ENCODE measurements at places on chromosomes 4 and X. TPM values are rescaled to one million over a fixed set of nuclear protein-coding genes. Genes with fewer than 3 reads are reported as not detected.

DNA sequence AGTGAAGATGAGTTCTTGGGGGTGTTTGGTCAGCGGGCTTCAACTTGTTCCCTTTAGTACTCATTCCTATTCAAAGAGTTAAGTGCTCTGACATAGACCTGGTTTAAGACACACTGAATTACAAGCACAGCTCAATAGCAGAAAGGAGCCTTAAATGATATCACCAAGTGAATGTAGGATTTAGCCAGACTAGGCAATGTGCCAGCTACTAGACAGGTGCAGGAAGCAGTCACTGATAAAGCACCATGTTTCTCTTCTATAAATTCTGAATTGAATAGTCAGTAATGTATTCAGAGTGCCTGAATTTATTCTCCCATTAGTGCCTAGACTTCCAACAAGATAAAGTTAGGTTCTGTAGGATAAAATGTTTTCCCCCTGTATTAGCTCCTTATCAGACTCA lies 63.6 kb downstream of the ASB9 start:
- no peaks in the 10 kb centered on the region for H3K4me1 ChIP-seq
- no peaks in the 10 kb centered on the region for H3K27me3 ChIP-seq
- no peak overlapping the region for H3K27ac ChIP-seq

DNA sequence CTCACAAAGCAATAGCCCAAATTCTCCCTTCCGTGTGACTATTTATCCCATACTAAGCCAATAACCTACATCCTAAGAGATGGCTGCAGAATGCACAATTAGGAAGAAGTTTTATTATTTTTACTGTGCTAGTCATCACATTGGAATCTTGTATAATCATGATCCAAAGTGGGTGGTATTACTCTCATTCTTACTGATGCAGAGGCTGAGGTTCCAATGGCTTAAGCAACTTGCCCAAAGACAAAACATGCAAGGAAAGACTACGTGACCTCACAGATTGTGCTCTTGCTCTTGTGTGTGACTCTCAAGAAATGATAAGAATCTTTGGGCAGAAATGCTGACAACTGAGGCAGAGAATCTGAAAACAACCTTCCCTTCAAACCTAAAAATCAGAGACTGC lies 212.2 kb downstream of the LDB2 start:
- no peak for DNase-seq
- no peaks in the 10 kb centered on the region for H3K27me3 ChIP-seq
- no peak overlapping the region for H3K4me3 ChIP-seq
- H3K27ac ChIP-seq, result no peak overlapping the region
- no peaks in the 10 kb centered on the region for H3K36me3 ChIP-seq
- H3K4me1 ChIP-seq, result no peaks in the 10 kb centered on the region

- no peak overlapping the region for H3K4me3 ChIP-seq
- no peak overlapping the region for H3K27ac ChIP-seq
- H3K36me3 ChIP-seq, result no peaks in the 10 kb centered on the region
- H3K4me1 ChIP-seq, result no peaks in the 10 kb centered on the region
Measured at GRCh38 chrX:30751497-30751896, 98.3 kb downstream of the GK start.

DNA sequence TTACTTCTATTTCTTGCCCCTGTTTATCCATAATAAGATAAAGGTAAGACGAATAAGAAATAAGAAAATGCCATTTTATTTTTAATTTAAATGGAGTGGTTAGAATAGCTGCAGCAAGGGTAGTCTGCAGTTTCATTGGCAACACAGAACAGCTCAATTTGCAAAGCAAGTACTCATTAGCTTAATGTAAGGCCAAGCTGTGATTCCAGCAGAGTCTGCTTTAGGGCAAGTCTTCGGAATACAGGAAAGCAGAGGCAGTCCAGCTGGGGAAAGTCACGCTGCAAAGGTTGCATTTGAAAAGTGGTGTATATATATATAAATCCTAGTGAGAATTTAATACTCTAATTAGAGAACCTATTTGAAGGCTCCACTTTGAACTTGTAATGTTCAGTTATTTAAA lies 59.0 kb downstream of the ANXA10 start:
- DNase-seq, result no peak
- H3K4me3 ChIP-seq, result no peak overlapping the region
- no peaks in the 10 kb centered on the region for H3K4me1 ChIP-seq
- H3K36me3 ChIP-seq, result no peaks in the 10 kb centered on the region
- H3K27ac ChIP-seq, result no peak overlapping the region

GRCh38 chrX:112901869-112902725 lies 61.5 kb upstream of the AMOT start:
- DNase-seq, result no peak
- H3K27ac ChIP-seq, result no peak overlapping the region
- H3K27me3 ChIP-seq, result no peaks in the 10 kb centered on the region

GRCh38 chrX:31092970-31093638 lies 21.3 kb upstream of the FTHL17 start:
- no peak for DNase-seq
- no peak overlapping the region for H3K27ac ChIP-seq
- H3K4me3 ChIP-seq, result no peak overlapping the region
- H3K27me3 ChIP-seq, result no peaks in the 10 kb centered on the region

GRCh38 chr4:124265701-124266100 lies 446.8 kb downstream of the ANKRD50 start:
- no peak overlapping the region for H3K4me3 ChIP-seq
- H3K27ac ChIP-seq, result no peak overlapping the region
- no peaks in the 10 kb centered on the region for H3K27me3 ChIP-seq
- DNase-seq, result no peak
- H3K4me1 ChIP-seq, result no peaks in the 10 kb centered on the region

DNA sequence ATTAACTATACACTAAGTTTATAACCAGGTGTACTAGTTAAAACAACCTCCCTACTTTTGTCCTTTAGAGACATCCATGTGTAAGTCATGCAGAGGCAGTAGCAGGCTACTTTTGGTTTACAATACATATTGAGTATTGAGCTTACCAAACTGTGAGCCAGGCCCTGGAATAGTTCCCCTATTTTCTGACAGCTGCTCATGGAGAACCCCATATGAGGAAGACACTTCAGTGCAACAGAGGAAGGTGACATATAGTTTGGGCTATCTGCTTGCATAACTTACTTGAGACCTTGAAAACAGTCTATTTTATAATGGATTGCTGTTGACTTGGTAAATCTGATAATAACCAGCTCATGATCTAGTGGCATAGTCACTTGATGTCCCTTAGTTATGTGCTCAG lies 190.5 kb downstream of the SH3BGRL start:
- DNase-seq, result no peak
- H3K27ac ChIP-seq, result no peak overlapping the region
- no peaks in the 10 kb centered on the region for H3K36me3 ChIP-seq
- no peaks in the 10 kb centered on the region for H3K4me1 ChIP-seq
- no peak overlapping the region for H3K4me3 ChIP-seq
- no peaks in the 10 kb centered on the region for H3K27me3 ChIP-seq

DNA sequence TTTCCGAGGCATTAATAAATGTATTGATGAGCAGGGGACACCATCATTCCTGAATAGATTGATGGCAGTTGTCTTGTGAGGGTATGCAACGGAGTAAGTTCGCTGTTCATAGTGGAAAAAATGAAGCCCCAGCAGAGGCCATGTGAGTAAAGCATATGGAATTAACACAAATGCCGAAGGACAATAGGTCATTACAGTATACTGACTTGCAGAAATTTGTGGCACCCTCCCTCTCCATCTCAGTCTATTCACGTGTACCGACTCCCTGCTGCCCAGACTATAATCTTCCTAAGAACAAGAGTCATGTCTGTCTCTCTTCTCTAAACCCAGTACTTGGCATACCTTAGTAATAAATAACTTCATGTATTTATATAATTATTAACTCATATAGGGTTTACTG lies 47.1 kb upstream of the PCDH10 start:
- no peak overlapping the region for H3K4me3 ChIP-seq
- no peak for DNase-seq
- no peaks in the 10 kb centered on the region for H3K36me3 ChIP-seq
- no peaks in the 10 kb centered on the region for H3K27me3 ChIP-seq
- H3K4me1 ChIP-seq, result no peaks in the 10 kb centered on the region
- H3K27ac ChIP-seq, result no peak overlapping the region

DNA sequence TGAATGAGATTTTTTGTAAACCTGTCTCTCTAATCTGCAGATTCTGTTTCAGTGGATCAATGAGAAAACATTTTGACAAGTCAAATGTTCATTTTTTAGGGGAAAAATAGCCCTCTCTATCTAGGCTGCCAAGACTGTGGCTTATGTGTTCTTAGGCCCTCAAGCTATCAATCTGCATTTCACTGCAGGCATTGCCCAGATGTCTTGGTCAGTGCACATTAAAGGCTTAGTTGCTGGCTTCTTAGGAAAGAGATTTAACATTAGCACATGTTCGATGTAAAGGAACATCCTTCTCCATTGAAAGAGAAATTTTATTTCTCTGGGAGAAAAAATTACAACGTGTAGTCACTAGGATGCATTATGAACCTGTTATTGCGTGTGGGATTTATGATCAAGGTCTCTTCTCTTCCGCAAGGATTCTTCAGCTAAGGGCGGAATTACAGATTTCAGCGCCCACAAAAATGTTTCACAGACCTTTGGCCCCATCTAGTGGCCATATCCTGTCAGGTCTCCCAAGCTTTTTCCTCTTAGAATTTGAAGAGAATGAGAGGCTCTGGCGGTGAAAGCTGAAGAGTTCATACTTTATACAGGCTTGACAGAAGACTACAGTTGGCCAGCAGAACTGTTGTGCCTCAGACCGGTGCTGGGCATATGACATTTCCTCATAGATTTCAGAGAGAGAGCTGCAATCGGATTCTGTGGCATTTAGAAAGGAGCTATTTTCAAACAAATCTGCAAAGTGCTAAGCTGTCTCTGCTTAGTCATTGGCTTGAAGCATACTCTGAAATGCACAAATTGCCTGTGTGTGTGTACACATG lies 144.6 kb upstream of the NOCT start:
- no peaks in the 10 kb centered on the region for H3K36me3 ChIP-seq
- DNase-seq, result peak; percentile 59
- H3K27ac ChIP-seq, result no peak overlapping the region
- H3K27me3 ChIP-seq, result no peaks in the 10 kb centered on the region
- no peaks in the 10 kb centered on the region for H3K4me1 ChIP-seq

DNA sequence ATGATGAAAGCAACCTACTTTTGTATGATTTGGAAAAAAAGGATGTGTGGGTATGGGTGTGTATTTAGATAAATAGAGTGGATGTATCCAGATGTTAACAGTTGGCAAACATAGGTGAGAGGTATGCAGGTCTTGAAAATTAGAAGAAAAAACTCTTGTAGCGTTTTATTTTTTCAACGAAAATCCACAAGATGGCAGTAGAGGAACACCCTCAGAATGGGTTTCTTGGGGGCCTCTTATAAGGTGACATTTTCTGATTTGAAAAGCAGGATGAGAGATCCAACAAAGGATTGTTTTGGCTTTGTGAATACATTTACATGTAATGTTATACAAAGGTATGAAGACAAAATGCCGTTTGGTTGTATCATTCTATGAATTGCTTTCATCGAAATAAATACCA lies 68.3 kb downstream of the FMR1NB start:
- H3K27ac ChIP-seq, result no peak overlapping the region
- peak; percentile 52 for DNase-seq
- no peaks in the 10 kb centered on the region for H3K36me3 ChIP-seq
- H3K4me3 ChIP-seq, result no peak overlapping the region

GRCh38 chr4:145936997-145937901 lies 1.4 kb downstream of the ZNF827 start:
- no peaks in the 10 kb centered on the region for H3K36me3 ChIP-seq
- H3K27ac ChIP-seq, result peak overlapping the region; percentile 80
- H3K4me3 ChIP-seq, result peak overlapping the region; percentile 25

DNA sequence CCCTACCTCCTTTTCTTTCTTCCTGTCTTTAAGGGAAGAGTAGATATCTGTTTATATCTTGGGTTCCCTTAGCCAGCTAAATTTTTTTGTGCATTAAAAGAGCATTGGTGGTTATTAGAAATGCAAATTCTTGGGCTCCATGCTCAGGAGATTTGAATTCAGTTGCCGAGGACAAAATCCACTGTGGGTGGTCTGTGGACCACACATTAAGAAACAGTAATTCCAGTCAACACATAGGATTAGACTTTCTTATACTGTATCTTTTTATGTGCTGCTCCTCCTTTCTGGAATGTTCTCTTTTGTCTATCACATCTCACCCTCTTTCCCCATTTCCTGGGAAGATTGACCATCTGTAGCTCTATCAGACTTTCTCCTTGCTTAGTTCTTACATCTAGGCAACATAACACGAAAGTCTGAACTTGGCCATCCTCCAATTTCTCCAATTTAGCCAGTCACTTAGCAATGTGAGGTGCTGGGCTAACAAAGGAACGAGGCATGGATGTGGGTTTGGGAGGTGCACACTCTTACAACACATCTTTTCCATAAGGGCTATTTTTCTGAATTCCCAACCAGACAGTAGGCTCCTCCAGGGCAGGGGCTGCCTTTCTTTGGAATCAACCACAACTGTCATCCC lies 5.3 kb upstream of the PDLIM3 start:
- DNase-seq, result no peak
- H3K4me1 ChIP-seq, result no peaks in the 10 kb centered on the region
- peaks cover 20% of the 10 kb centered on the region for H3K27me3 ChIP-seq
- no peak overlapping the region for H3K27ac ChIP-seq
- no peaks in the 10 kb centered on the region for H3K36me3 ChIP-seq
- H3K4me3 ChIP-seq, result no peak overlapping the region

GRCh38 chrX:40729598-40730584 lies 5.5 kb downstream of the MED14 start:
- no peaks in the 10 kb centered on the region for H3K27me3 ChIP-seq
- peak overlapping the region; percentile 62 for H3K27ac ChIP-seq
- DNase-seq, result peak; percentile 22
- no peak overlapping the region for H3K4me3 ChIP-seq

GRCh38 chr4:75898536-75898935 lies 3.7 kb downstream of the PPEF2 start:
- DNase-seq, result no peak
- H3K4me1 ChIP-seq, result peaks cover 17% of the 10 kb centered on the region
- no peak overlapping the region for H3K27ac ChIP-seq

GRCh38 chrX:150736475-150736874 lies 43.3 kb downstream of the MTMR1 start:
- H3K27ac ChIP-seq, result peak overlapping the region; percentile 91
- peaks cover 1% of the 10 kb centered on the region for H3K36me3 ChIP-seq
- H3K4me3 ChIP-seq, result peak overlapping the region; percentile 46
- peak; percentile 69 for DNase-seq
- peaks cover 15% of the 10 kb centered on the region for H3K4me1 ChIP-seq
- H3K27me3 ChIP-seq, result no peaks in the 10 kb centered on the region

DNA sequence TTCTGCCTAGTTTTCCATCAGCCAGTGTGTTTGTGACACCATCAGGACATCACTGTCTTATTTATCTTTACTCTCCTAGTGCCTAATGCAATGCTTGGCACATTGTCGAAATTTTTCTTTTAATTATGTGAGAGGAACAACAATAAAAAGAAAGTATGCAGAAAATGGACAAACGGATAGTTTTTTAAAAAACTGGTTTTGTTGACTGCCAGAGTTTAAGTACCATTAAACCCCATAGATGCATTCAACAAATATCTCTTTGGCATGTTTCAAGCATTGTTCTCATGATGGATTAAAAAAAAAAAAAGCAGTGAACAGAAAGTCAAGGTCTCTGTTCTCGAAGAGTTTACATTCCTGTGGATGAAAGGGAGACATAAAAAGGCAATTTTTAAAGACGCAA lies 398.4 kb downstream of the PPP3CA start:
- H3K27me3 ChIP-seq, result no peaks in the 10 kb centered on the region
- H3K27ac ChIP-seq, result no peak overlapping the region
- DNase-seq, result no peak
- H3K4me3 ChIP-seq, result no peak overlapping the region

- no peaks in the 10 kb centered on the region for H3K36me3 ChIP-seq
- no peak overlapping the region for H3K4me3 ChIP-seq
- no peaks in the 10 kb centered on the region for H3K4me1 ChIP-seq
- no peaks in the 10 kb centered on the region for H3K27me3 ChIP-seq
Measured at GRCh38 chr4:19944806-19945205, 306.9 kb upstream of the SLIT2 start.

Gene PDCL2
- total RNA-seq, result not detected

Gene AREG
- 4.6 TPM for total RNA-seq

Gene RASL11B
- 1.3 TPM for total RNA-seq

Gene HS6ST2
- not detected for total RNA-seq

Measured in B cell (primary cell).